ENCODE measurements at places on chromosomes 5 and 9.

DNA sequence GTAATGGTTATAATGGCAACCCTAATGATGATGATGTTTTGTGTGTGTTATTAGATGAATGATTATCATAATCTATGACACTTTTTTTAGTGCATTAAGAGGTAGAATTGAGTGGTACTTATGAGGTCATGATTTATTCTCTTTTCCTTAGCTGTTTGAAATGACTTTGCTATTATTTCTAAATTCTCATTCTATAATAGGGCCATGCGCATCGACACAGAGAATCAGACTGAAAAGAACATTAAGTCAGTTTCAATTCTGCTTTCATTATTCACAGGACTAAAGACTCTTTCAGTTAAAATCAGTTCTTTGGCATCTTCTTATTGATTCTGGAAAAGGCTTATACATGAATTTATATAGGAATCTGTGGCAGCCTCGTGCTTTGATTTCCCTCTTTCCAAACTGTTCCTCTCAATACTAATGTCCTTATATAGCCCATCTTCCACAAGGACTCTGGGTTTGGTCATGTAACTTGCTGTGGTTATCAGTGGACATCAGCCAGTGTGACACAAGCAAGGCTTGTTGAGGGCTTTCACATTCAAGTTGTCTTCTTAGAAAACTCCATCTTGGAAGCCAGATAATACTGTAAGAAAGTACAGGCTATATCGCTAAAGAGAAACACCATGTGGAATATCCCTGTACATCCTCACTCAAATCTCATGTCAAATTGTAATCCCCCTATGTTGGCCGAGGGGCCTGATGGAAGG lies 140.3 kb upstream of the CHD1 start:
- H3K27me3 ChIP-seq: no peaks in the 10 kb centered on the region
- H3K36me3 ChIP-seq: no peaks in the 10 kb centered on the region
- no peaks in the 10 kb centered on the region for H3K4me1 ChIP-seq
- no peak overlapping the region for H3K4me3 ChIP-seq
- H3K27ac ChIP-seq: no peak overlapping the region

DNA sequence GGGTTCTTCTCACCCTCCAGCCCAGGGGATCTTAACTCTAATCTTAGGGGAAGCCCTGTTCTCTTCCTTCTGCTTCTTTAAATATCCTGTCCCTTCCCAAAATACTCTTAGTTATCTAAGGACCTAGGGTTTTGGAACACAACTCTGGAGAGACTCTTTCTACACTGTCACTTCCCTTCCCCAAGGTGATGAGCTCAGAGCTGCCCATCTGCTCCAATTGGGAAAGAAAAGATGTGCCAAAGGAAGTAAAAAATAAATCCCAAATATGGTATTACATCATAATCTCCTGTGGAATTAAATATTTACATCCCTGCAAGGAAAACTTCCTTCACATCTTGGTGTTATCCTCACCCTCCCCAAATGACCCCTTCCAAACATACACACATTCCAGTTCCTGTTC lies 291.2 kb downstream of the EPB41L4A start:
- no peaks in the 10 kb centered on the region for H3K4me1 ChIP-seq
- H3K4me3 ChIP-seq: no peak overlapping the region
- no peak overlapping the region for H3K27ac ChIP-seq
- H3K36me3 ChIP-seq: no peaks in the 10 kb centered on the region

GRCh38 chr9:111481885-111482636 lies 2.1 kb downstream of the ECPAS start:
- H3K36me3 ChIP-seq: peaks cover 2% of the 10 kb centered on the region
- peaks cover 56% of the 10 kb centered on the region for H3K4me1 ChIP-seq
- no peak for DNase-seq
- peak overlapping the region; percentile 87 for H3K4me3 ChIP-seq
- peak overlapping the region; percentile 76 for H3K27ac ChIP-seq

DNA sequence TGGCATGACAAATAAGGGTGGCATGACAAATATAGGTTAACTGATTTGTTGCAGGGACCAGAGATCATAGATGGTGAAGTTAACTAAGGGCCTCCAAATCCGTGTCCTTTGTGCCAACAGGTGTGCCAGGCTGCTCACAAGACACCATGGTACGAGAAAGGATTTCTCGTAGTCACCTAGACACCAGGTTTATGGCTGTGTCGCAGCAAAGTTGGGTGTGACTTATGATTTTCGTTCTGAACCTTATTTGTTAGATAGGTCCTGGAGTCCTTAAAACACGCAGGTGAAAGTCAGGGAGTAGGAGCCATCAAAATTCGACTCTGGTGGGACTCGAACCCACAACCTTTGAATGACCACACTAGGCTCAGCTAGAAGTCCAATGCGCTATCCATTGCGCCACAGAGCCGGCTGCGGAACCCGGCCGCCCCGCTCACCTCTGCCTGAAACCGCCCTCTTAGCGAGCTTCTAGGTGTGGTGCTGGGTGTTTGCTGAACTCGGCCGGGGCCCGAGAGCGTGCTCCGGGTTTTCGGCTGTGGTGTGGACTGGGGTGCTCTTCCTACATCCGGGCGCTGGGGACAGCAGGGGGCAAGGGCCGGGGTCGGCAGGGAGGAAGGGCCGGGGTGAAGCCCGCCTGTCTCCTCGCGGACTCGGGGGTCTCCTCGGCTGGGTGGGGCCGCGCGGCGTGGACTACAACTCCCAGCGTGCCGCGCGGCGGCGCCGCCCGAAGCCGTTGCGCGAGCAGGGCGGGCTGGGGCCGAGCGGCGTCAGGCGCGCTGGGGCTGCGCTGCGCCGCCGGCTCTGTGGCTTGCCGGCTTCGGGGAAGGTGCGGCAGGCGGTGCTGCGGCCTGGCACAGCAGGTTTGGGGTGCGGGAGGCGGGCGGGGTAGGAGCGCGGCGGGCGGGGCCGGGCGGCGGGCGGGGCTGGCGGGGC lies at the start of gene SLC27A4:
SLC27A4 (plus strand) TSS at position 767 of the 930 bp plus-strand sequence. CDS start 2,606 bp downstream, outside the sequence.
- H3K27me3 ChIP-seq: no peaks in the 10 kb centered on the region
- H3K27ac ChIP-seq: peak within 1 kb of the TSS; percentile 84
- H3K4me1 ChIP-seq: peaks cover 14% of the 10 kb centered on the region
- H3K36me3 ChIP-seq: peaks cover 2% of the 10 kb centered on the region

DNA sequence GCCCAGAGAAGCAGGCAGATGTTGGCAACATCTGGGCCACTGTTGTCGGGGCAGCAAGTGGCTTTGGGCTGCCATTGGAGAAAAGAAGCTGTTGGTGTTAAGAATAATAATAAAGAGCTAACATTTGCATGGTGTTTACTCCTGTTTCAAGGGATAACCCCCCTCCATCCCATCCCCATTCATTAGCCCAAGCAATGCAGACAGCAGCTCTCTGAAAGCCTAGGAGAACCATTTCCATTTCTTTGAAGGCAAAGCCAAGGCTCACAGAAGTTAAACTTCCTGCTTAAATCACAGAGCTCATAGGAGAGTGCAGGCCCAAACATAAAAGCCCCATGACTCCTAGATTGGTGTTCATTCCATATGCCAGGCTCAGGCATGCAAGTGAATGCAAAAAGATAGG lies 175.4 kb downstream of the ASTN2 start:
- DNase-seq: no peak
- no peaks in the 10 kb centered on the region for H3K4me1 ChIP-seq
- H3K27me3 ChIP-seq: no peaks in the 10 kb centered on the region
- no peak overlapping the region for H3K27ac ChIP-seq
- H3K4me3 ChIP-seq: no peak overlapping the region
- H3K36me3 ChIP-seq: no peaks in the 10 kb centered on the region

- DNase-seq: no peak
- no peaks in the 10 kb centered on the region for H3K36me3 ChIP-seq
- H3K27me3 ChIP-seq: no peaks in the 10 kb centered on the region
- no peak overlapping the region for H3K4me3 ChIP-seq
- H3K27ac ChIP-seq: no peak overlapping the region
- no peaks in the 10 kb centered on the region for H3K4me1 ChIP-seq
Observed at GRCh38 chr9:114001794-114002261, 76.3 kb downstream of the AMBP start.

- no peaks in the 10 kb centered on the region for H3K4me1 ChIP-seq
- H3K27ac ChIP-seq: no peak overlapping the region
- no peaks in the 10 kb centered on the region for H3K36me3 ChIP-seq
- no peak for DNase-seq
- H3K4me3 ChIP-seq: no peak overlapping the region
Observed at GRCh38 chr5:136203303-136203922, 10.5 kb upstream of the SMIM32 start.

GRCh38 chr5:159227452-159227851 lies 18.1 kb upstream of the RNF145 start:
- H3K36me3 ChIP-seq: no peaks in the 10 kb centered on the region
- no peak overlapping the region for H3K4me3 ChIP-seq
- H3K4me1 ChIP-seq: no peaks in the 10 kb centered on the region
- no peaks in the 10 kb centered on the region for H3K27me3 ChIP-seq
- no peak overlapping the region for H3K27ac ChIP-seq
- no peak for DNase-seq

DNA sequence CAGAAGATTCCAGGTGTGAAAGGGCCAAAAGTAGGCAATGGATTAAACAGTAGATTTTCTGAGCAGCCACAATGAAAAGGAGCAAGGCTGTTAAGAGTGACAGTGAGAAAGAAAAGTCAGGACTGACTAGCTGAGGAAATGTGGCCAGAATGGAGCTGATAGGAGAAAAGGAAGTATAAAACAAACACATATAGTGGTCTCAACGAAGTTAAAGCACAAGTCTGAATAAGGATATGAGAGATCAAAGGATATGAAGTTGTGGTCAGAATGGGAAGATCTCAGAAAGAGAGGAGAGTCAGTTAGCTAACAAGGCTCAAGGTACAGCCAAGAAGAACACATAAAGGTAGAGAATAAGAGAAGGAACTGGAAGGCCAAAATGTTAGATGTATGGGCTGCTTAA lies 39.9 kb downstream of the FNIP1 start:
- no peaks in the 10 kb centered on the region for H3K36me3 ChIP-seq
- H3K4me3 ChIP-seq: no peak overlapping the region

GRCh38 chr5:181241393-181241975 lies 2.2 kb downstream of the RACK1 start:
- peak overlapping the region; percentile 99 for H3K27ac ChIP-seq
- H3K27me3 ChIP-seq: no peaks in the 10 kb centered on the region
- H3K36me3 ChIP-seq: peaks cover 49% of the 10 kb centered on the region
- peaks cover 56% of the 10 kb centered on the region for H3K4me1 ChIP-seq
- DNase-seq: peak; percentile 73

GRCh38 chr5:113357696-113358476 lies 76.9 kb downstream of the TSSK1B start:
- H3K36me3 ChIP-seq: no peaks in the 10 kb centered on the region
- no peaks in the 10 kb centered on the region for H3K27me3 ChIP-seq
- H3K4me1 ChIP-seq: no peaks in the 10 kb centered on the region
- H3K27ac ChIP-seq: no peak overlapping the region

GRCh38 chr9:69809304-69809863 lies 11.2 kb upstream of the CFAP95 start:
- DNase-seq: peak; percentile 43
- H3K36me3 ChIP-seq: no peaks in the 10 kb centered on the region
- H3K27ac ChIP-seq: no peak overlapping the region

DNA sequence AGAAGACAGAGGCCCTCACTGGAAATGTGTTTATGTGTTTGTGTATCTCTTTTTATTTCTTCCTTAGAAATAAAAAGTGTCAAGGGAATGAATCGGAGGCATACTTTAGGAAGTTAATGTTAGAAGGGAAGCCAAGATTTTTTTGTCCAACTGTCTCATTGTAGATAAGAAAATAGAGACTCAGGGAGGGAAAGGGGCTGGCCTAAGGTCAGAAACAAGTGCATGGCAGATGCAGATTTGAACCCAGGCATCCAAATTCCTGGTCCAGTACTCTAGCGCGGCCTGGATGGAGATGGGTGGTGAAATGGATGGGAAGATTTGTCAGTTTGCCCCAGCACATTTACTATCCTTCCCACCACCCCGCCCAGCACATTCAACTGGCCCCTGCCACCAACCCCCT lies 19.8 kb upstream of the TNIP1 start:
- H3K27me3 ChIP-seq: no peaks in the 10 kb centered on the region
- H3K4me3 ChIP-seq: no peak overlapping the region
- H3K36me3 ChIP-seq: peaks cover 22% of the 10 kb centered on the region
- peaks cover 48% of the 10 kb centered on the region for H3K4me1 ChIP-seq
- no peak overlapping the region for H3K27ac ChIP-seq

DNA sequence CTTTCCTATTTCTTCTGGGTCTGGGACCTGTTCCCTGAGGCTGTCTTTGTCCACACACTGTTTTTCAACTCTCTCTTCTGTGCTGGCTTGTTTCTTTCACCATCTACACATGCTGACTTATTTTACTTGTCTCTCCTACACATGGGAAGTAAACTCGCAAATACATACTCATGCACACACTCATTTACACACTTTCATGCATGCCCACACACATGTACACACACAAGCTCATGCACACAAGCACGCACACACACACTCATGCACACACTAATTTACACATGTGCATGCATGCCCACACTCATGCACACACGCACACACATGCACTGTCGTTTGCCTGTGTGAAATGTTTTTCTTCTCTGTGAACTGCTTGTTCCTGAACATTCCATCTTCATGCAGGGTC lies 169.0 kb downstream of the IRX2 start:
- H3K4me1 ChIP-seq: no peaks in the 10 kb centered on the region
- no peak overlapping the region for H3K4me3 ChIP-seq
- H3K27me3 ChIP-seq: no peaks in the 10 kb centered on the region
- no peaks in the 10 kb centered on the region for H3K36me3 ChIP-seq
- DNase-seq: no peak

DNA sequence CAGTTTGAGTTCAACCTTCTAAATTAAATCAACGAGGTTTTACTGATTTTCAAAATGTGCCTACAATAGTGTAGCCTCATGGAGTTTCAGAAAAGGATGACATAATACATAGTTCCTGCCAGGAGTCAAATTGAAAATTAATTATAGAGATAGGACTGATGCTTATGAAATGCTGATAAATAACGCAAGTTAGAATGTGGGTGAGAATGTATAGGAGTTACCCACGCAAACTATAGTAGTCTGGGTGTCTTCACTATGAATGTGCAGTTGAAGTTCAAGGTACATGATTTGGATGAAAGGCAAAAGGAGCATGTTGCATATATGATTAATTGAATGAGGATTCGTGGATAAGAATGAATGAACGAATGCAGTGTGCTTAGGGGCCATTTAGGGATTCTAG lies 95.7 kb downstream of the SV2C start:
- peaks cover 2% of the 10 kb centered on the region for H3K36me3 ChIP-seq
- peaks cover 33% of the 10 kb centered on the region for H3K4me1 ChIP-seq
- H3K27ac ChIP-seq: no peak overlapping the region
- DNase-seq: no peak

GRCh38 chr5:74251141-74252035 lies 389.1 kb downstream of the ENC1 start:
- no peak overlapping the region for H3K27ac ChIP-seq
- H3K27me3 ChIP-seq: peaks cover 31% of the 10 kb centered on the region
- no peak overlapping the region for H3K4me3 ChIP-seq
- DNase-seq: no peak
- H3K4me1 ChIP-seq: no peaks in the 10 kb centered on the region
- H3K36me3 ChIP-seq: no peaks in the 10 kb centered on the region

DNA sequence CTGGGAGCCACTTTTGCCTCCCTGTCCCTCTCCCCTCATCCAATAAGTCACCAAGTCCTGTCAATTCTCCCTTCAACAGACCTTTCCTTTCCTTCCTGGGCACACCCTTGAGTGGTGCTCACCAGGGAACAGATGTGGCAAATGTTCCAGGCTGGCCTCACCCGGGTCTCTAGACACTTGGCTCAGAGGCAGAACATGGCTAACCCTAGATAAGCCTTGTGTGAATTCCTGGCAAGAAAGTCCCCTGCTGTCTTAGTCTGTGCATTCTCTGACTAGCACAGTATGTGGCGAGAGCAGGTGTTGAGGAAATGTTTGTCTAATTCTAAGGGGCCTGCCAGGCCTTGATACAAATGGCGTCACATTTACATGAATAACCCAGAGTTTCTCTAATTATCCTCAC lies 41.2 kb upstream of the PTGS1 start:
- no peak for DNase-seq
- H3K27me3 ChIP-seq: no peaks in the 10 kb centered on the region
- peaks cover 7% of the 10 kb centered on the region for H3K4me1 ChIP-seq
- no peak overlapping the region for H3K4me3 ChIP-seq
- H3K36me3 ChIP-seq: peaks cover 8% of the 10 kb centered on the region

All from activated T-cell treated with anti-CD3 and anti-CD28 coated beads, Interleukin-2, amount 50 U/mL, for 72 hours (primary cell).